Activated naive CD4-positive, alpha-beta T cell treated with anti-CD3 and anti-CD28 coated beads for 36 hours (primary cell): ENCODE measurements at places on chromosomes 12 and 14. TPM values are rescaled to one million over a fixed set of nuclear protein-coding genes. Genes with fewer than 3 reads are reported as not detected.

DNA sequence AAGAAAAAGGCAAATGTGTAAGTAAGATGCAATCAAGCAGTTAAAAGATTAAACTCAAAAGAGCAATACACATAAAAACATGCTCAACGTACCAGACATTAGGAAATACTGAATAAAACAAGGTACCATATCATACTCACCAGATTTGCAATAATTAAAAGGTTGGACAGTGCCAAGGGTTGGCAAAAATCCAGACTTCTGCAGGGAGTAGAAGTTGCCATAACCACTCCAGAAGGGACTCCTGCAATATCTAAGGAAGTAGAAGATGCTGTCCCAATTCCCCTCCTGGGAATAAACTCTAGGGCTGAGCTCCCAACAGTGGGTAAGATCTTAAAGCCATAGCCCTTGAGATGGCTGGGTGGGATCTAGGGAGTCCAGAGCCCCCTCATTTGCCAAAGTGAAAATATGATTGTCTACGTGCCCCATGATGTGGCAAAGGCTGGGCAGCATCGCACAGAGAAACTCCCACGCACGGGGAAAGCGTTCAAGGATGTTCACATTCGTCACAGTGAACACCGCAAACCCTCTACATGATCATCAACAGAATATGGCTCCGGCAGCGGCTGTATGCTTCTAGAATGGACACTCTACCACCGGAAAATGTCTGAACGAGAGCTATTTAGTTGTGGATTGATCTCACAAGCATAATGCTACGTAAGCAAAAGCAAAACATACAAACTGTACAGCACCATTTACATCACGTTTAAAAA lies 12.3 kb downstream of the KCTD10 start:
- no peak for DNase-seq
- peaks cover 5% of the 10 kb centered on the region for H3K36me3 ChIP-seq
- no peak overlapping the region for H3K4me3 ChIP-seq
- no peak overlapping the region for H3K27ac ChIP-seq

GPX2 gene
- total RNA-seq = not detected

DNA sequence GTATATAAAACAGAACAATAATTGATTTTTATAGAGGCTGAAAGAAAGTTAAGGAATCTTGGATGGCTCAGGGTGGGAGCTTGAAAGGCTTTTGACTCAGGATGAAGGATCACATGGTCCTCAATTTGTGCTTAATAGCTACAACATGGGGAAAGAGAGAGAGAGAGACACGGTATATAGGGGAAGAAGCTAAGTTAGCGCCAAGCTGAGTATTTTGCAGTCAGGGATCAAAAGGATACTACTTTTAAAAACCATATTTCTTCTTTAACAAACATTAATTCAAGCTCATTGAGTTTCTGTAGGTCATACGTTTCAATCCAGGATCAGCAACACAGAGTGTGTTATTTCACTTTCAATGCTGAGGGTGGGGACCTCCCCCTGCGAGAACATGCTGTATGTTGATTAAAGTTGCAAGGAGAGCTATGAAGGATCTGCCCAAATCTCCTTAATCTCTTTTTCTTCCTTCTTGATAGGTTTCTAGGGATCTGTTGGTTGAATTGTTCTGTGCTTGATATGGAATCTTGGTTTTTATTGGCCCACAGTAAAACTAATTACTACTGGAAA lies 133.1 kb upstream of the NUDT4 start:
- peak overlapping the region; percentile 49 for H3K4me3 ChIP-seq
- peaks cover 41% of the 10 kb centered on the region for H3K4me1 ChIP-seq
- no peaks in the 10 kb centered on the region for H3K27me3 ChIP-seq
- no peaks in the 10 kb centered on the region for H3K36me3 ChIP-seq

HOXC11 gene
- total RNA-seq = not detected

C14orf132 gene
- 3.2 TPM for total RNA-seq

PTGER2 gene
- total RNA-seq = 1.2 TPM

GRCh38 chr14:23299211-23299957 lies 3.3 kb downstream of the PPP1R3E start:
- DNase-seq = peak; percentile 31
- H3K36me3 ChIP-seq = peaks cover 5% of the 10 kb centered on the region
- H3K4me1 ChIP-seq = peaks cover 22% of the 10 kb centered on the region
- no peaks in the 10 kb centered on the region for H3K27me3 ChIP-seq
- no peak overlapping the region for H3K4me3 ChIP-seq

- H3K27ac ChIP-seq = no peak overlapping the region
- DNase-seq = no peak
- no peaks in the 10 kb centered on the region for H3K36me3 ChIP-seq
- no peak overlapping the region for H3K4me3 ChIP-seq
- H3K27me3 ChIP-seq = no peaks in the 10 kb centered on the region
Observed at GRCh38 chr14:34671716-34672115, 41.8 kb upstream of the SNX6 start.

CLEC14A gene
- not detected for total RNA-seq

DNA sequence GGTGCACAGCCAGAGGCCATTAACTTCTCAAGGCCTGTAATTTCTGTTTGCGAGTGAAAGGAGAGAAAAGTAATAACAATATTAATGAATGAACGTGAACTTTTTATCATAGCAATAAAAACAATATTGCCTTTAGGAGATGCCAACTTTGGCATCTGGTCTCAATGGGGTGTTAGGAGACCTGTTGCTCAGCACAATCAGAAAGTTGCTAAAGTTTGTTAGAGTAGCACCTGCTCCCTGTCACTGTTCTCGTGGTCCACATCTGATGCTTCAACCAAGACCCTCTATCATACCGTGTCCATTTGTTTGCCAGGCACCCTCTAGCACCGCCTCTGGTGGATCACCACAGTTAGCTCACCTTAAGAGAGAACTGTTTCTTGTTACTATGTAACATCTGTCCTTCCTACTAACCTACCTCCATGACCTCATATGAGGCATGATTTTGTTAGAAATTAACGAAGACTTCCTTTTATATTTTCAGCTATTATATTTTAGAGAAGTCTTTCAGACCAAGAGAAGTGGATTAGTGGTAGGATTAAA lies 12.5 kb upstream of the CLEC4E start:
- H3K4me1 ChIP-seq = peaks cover 11% of the 10 kb centered on the region
- DNase-seq = no peak
- no peaks in the 10 kb centered on the region for H3K36me3 ChIP-seq
- H3K27ac ChIP-seq = no peak overlapping the region
- H3K27me3 ChIP-seq = no peaks in the 10 kb centered on the region

GRCh38 chr14:92677955-92678354 lies 70.5 kb downstream of the LGMN start:
- H3K36me3 ChIP-seq = peaks cover 33% of the 10 kb centered on the region
- no peak for DNase-seq
- no peak overlapping the region for H3K4me3 ChIP-seq
- H3K27ac ChIP-seq = no peak overlapping the region
- no peaks in the 10 kb centered on the region for H3K27me3 ChIP-seq

WNT1 gene
- total RNA-seq = not detected

- peaks cover 3% of the 10 kb centered on the region for H3K4me1 ChIP-seq
- peak; percentile 30 for DNase-seq
- peak within 1 kb of the TSS; percentile 10 for H3K4me3 ChIP-seq
- peaks cover 26% of the 10 kb centered on the region for H3K27me3 ChIP-seq
- H3K27ac ChIP-seq = no peak within 1 kb of the TSS
Observed at GRCh38 chr14:23306412-23307145, at the start of gene BCL2L2. Gene BCL2L2, plus strand, starts transcription at chr14:23306833. Its CDS starts 935 bp downstream, at chr14:23307768.

TEDC1 gene
- total RNA-seq = 28.6 TPM

IL22 gene
- not detected for total RNA-seq

DNA sequence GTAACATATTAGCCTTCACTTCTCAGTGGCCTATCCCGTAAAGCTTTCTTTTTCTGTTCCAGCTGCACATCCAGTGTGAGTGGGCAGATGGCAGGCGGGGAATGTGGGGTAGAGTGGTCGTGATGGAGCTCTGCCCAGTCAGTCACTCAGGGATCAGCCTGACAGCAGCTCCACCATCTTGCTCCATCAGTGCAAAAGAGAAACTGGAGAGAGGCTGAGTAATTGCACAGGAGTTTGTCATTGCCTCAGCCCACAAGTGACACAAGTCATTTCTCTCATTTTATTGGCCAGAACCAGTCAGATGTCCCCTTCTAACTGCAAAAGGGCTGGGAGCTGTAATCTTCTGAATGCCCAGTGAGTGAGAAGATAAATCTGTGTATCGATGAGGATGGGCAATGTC lies 66.5 kb downstream of the ATP23 start:
- H3K36me3 ChIP-seq = no peaks in the 10 kb centered on the region
- no peak overlapping the region for H3K27ac ChIP-seq
- H3K27me3 ChIP-seq = peaks cover 8% of the 10 kb centered on the region
- H3K4me1 ChIP-seq = no peaks in the 10 kb centered on the region
- H3K4me3 ChIP-seq = no peak overlapping the region
- DNase-seq = no peak

TAS2R30 gene
- 1.6 TPM for total RNA-seq

NID2 gene
- not detected for total RNA-seq

DNA sequence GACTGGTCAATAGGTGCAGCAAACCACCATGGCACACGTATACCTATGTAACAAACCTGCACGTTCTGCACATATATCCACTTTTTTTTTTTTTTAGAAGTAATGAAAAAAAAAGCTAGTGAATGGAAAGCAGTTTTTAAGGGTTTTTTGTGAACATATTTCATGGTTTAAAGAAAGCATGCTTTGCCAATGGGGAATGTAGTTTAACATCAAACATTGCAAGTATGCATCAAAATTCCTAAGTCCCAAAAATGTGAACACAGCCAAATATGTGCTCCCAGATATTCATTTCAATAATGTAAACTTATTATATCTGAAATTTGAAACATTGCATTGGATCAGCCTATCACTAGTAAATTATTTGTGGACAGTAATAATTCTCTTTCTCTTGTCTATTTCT lies 710.4 kb upstream of the FLRT2 start:
- DNase-seq = no peak
- H3K4me1 ChIP-seq = no peaks in the 10 kb centered on the region
- no peaks in the 10 kb centered on the region for H3K27me3 ChIP-seq

DNA sequence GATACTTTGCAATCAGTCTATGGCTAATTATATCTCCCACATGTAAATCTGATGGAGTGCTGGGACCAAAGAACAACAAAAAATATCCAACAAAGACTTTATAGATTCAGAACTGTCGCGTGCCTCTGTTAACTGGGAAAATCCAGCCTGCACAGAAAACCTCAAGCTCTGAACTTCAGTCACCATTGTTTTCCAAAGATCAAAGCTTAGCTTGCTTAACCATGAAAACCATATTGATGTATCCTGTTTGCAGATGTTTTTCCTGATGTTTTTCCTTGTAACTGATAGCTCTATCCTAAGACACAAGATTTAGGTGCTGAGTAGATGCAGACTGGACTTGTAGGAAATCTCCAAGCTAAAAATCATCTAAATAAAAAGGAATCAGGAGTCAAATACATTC lies 163.7 kb downstream of the GXYLT1 start:
- H3K27me3 ChIP-seq = peaks cover 17% of the 10 kb centered on the region
- DNase-seq = no peak
- H3K27ac ChIP-seq = no peak overlapping the region
- no peak overlapping the region for H3K4me3 ChIP-seq
- H3K36me3 ChIP-seq = peaks cover 3% of the 10 kb centered on the region

TMEM117 gene
- total RNA-seq = 1.4 TPM

- DNase-seq = no peak
- H3K27me3 ChIP-seq = peaks cover 6% of the 10 kb centered on the region
- H3K27ac ChIP-seq = no peak overlapping the region
- H3K4me3 ChIP-seq = no peak overlapping the region
- no peaks in the 10 kb centered on the region for H3K4me1 ChIP-seq
- no peaks in the 10 kb centered on the region for H3K36me3 ChIP-seq
Observed at GRCh38 chr12:21337959-21338744, 3.4 kb upstream of the SLCO1A2 start.

EP400 gene
- total RNA-seq = 36.8 TPM

GRCh38 chr12:69430942-69431590 lies 39.1 kb upstream of the FRS2 start:
- H3K36me3 ChIP-seq = no peaks in the 10 kb centered on the region
- H3K4me1 ChIP-seq = no peaks in the 10 kb centered on the region
- no peak overlapping the region for H3K27ac ChIP-seq
- H3K4me3 ChIP-seq = no peak overlapping the region
- no peak for DNase-seq

GRCh38 chr12:7197841-7198240 lies 8.4 kb downstream of the PEX5 start:
- peaks cover 23% of the 10 kb centered on the region for H3K36me3 ChIP-seq
- peaks cover 19% of the 10 kb centered on the region for H3K4me1 ChIP-seq
- no peak overlapping the region for H3K27ac ChIP-seq
- DNase-seq = no peak

KRT2 gene
- total RNA-seq = not detected

FGF23 gene
- total RNA-seq = not detected

- no peaks in the 10 kb centered on the region for H3K36me3 ChIP-seq
- no peaks in the 10 kb centered on the region for H3K27me3 ChIP-seq
- no peak overlapping the region for H3K4me3 ChIP-seq
- no peak for DNase-seq
- H3K4me1 ChIP-seq = no peaks in the 10 kb centered on the region
Observed at GRCh38 chr14:77663293-77663692, 44.5 kb downstream of the ALKBH1 start.

DNA sequence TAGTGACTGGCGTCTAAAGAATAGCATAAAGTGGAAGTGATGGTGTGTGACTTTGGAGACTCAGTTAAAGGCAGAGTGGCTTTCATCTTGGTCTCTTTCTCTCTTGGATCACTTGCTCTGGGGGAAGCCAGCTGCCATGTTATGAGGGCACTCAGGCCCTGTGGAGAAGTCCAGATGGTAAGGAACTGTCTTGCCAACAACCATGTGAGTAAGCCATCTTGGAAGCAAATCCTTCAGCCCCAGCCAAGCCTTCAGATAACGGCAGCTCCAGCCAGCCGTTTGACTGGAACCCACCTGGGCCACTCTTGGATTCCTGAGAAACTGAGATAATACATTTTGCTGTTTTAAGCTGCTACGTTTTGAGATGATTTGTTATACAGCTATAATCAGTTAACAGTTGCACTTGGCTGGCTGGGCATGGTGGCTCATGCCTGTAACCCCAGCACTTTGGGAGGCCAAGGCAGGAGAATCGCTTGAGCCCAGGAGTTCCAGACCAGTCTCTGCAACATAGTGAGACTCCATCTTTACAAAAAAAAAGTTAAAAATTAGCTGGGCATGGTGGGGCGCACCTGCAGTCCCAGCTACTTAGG lies 7.7 kb upstream of the LRRC23 start:
- no peak for DNase-seq
- H3K4me3 ChIP-seq = no peak overlapping the region
- no peak overlapping the region for H3K27ac ChIP-seq
- no peaks in the 10 kb centered on the region for H3K36me3 ChIP-seq
- H3K27me3 ChIP-seq = no peaks in the 10 kb centered on the region
- peaks cover 9% of the 10 kb centered on the region for H3K4me1 ChIP-seq

MANSC4 gene
- total RNA-seq = not detected

CCDC175 gene
- total RNA-seq = not detected

- peak overlapping the region; percentile 22 for H3K27ac ChIP-seq
- no peaks in the 10 kb centered on the region for H3K36me3 ChIP-seq
- no peaks in the 10 kb centered on the region for H3K27me3 ChIP-seq
- DNase-seq = peak; percentile 76
- peaks cover 27% of the 10 kb centered on the region for H3K4me1 ChIP-seq
- no peak overlapping the region for H3K4me3 ChIP-seq
Observed at GRCh38 chr12:93982771-93983315, 165.5 kb upstream of the PLXNC1 start.

GRCh38 chr14:64688031-64688430 lies 16.2 kb upstream of the PLEKHG3 start:
- H3K27ac ChIP-seq = no peak overlapping the region
- H3K36me3 ChIP-seq = no peaks in the 10 kb centered on the region
- H3K4me3 ChIP-seq = no peak overlapping the region
- no peaks in the 10 kb centered on the region for H3K4me1 ChIP-seq
- no peak for DNase-seq
- H3K27me3 ChIP-seq = no peaks in the 10 kb centered on the region

C12orf54 gene
- not detected for total RNA-seq

MYF6 gene
- total RNA-seq = not detected

AKAP6 gene
- 2.0 TPM for total RNA-seq
